ENCODE measurements at places on chromosomes 1 and 21.

DNA sequence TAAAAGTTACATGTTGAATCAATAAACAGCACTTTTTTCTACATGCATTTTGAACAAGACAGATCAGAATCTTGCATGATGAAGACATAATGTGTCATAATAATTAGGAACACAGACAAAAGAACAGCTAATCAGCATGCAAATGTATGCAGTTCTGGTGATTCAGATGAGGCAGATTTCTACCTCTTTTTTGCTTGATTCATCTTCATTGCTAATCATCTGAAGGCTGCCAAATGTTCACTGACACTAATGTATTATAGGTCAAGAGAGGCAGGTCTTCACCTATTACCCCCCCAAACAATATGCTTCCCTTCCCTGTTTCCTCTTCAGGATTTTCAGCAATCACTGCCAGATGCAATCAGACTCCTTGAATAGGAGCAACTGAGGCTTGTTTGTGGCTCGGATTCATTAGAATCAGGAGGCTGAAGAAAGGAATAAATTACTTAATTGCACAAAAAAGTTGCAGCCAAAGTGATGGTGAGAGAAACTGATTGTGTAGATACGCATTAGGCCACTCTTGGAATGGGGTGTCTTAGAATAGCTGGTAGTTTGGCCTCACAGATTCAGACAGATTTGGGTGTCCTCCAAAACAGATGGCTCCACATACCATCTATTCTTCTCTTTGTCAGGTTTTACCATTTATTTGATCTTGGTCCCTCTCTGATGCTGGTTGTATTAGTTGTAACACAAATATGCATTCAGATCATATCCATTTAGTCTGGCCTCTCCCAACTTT lies 275.4 kb downstream of the RPS6KC1 start:
- no peak for DNase-seq

DNA sequence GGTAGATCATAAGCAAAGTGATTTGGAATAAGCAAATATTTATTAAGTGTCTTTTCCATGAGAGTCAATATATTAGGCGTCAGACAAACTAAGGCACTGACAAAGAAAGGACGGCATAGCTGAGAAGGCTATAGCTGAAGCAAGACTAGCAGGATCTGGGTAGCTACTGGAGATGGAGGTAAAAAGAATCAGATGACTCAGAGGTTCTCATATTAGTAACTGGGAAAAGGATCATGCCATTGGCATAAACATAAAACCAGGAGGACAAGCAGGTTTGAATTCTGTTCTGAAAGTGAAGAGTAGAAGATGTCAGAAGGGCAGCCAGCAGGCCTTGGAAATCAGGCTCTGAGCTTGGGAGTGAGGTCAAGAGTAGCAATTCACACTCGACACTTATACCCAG lies 531.9 kb downstream of the PTPRC start:
- no peak for DNase-seq

DNA sequence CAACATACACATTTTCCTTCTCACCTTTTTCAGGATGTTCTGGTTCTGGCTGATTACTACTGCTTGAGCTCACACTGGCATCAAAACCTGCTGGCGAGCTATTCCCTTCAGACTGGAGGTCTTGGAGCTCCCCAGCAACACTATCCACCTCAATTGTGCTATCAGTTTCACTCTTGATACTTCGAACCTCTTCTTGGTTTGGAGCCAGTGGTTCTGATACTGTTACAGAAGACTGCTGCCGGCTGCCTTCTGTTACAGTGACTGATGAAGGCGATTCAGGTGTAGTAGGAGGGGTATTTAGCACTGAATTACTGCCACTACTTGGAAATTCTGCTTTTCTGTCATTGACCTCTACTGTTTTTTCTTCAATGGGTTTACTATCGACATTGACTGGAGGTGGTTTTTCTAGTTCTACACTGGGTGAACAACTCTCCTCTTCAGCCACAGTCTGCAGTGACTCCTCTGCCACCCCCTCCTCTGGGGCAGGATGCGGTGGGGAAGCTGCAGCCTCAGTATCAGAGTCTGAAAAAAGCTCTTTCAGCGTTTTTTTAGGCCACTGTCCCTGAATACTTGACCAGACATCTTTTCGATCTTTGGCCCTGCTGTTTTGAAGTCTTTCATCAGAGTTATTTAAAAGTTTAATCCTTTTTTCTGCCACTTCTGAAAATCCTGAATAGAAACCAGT lies 20.7 kb upstream of the RBM34 start:
- no peak for DNase-seq

GRCh38 chr1:207319199-207319598 lies 2.3 kb upstream of the CD55 start:
- DNase-seq = no peak

DNA sequence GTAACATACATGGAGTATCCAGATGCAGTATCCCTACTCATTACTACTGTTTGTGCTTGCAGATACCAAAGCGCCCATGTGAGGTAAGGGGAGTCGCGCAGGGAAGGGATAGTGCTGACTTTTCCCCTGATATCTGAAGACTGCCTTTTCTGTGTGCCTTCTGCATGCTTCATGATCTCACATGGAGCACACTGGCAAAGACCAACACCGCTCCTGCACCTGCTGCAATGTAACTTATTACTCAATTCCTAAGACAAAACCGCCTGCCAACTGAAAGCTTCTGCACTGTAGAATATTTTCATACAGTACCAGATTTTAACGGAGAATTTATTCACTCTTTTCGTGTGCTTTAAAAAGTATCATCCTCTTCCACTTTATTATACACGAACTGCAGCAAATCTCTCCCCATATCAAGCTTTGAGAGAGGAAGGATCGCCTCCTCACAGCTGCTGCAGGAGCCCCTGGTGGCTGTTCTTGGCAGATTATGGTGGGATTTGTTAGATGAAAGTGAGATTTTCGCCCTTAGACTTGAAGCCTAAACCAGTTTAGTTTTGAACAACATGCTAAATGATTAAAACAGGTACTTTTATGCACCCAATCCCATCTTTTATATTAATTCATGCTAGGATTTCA lies 99.1 kb downstream of the PTPN14 start:
- no peak for DNase-seq

- no peak for DNase-seq
These were observed 514 bp downstream of the TPRG1L start for GRCh38 chr1:3625151-3625907.

DNA sequence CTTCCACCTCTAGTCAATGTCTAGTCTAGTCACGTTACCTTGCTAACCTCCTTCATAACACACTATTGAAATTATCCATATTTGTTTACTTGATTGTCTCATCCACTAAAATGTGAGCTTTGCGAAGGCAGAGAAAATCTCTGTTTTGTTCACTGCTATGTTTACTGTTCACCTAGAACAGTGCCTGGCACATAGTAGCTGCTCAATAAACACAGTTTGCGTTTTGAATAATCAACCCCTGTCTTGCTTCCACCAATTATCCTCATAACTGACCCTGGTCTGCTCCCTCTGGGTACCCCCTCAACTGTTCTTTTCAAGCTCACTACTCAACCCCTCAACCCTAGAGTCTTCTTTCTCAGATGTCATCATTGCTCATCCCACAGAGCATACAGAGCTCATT lies 36.5 kb upstream of the NGF start:
- no peak for DNase-seq

- DNase-seq = no peak
These were observed 7.4 kb upstream of the PPP1R15B start for GRCh38 chr1:204419064-204419403.

GRCh38 chr1:23352096-23352695 lies 8.1 kb upstream of the HNRNPR start:
- DNase-seq = no peak

DNA sequence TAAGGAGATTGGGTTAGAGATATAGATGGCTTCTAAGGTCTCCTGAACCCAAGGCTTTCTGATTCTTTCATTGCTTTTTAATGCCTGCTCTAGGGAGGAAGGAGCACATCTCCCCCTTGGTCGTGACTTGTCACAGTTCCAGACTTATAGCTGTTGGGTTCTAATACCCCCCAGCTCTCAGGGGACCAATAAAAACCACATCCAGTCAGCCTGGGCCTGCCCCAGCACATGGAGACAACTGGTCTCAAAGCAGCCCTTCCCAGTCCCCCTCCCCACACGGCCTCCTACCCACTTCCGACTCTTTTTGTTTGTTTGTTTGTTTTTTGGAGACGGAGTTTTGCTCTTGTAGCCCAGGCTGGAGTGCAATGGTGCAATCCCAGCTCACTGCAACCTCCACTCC lies 23.3 kb downstream of the QSOX1 start:
- DNase-seq = no peak

GRCh38 chr1:175673371-175674150 lies 69.8 kb downstream of the TNR start:
- DNase-seq = no peak

DNA sequence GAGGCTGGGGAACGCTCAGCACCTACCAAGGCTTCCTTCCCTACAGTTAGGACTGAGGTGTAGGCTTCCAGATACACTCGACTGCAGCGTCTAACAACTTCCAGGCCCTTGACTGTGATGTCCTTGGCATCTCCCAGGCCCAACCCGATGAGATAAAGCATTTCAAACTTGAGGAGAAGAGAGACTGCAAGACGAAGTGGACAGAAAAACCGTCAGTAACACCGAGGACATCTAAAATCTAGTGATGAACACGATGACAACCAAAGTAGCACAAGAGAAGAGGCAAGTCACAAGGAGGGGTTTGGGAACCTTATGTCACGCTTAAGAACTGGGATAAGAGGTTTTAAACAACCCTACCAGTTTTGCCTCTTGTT lies 314 bp downstream of the DPH5 start:
- no peak for DNase-seq

DNA sequence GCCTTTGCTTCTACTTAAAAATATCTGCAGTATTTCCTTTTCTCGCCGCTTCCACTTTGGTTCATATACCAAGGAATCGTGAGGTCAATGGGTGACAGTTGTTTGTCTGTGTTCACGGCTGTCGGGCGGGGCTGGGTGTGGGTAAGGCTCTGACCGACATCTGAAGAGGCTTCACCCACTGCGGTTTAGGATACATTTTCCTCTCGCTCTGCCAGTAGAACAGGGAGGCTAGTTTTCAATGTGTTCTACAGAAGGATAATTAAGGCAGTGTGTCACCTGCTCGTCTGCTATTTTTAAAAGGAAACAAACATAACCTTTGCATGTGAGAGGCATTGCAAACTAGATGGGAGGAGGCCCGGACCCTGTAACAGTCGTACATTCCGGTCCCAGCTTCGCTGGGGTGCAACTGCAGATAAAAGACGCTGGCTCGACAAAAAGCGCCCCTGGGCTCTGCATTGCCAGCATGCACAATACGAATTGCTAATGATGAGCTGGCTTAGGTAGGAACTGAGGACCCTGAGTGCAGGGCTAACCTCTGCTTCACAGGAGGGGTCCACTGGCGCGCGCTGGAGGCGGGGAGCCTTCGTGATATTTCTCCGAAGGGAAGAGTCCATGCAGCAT lies 8.5 kb upstream of the ERG start:
- DNase-seq = no peak

DNA sequence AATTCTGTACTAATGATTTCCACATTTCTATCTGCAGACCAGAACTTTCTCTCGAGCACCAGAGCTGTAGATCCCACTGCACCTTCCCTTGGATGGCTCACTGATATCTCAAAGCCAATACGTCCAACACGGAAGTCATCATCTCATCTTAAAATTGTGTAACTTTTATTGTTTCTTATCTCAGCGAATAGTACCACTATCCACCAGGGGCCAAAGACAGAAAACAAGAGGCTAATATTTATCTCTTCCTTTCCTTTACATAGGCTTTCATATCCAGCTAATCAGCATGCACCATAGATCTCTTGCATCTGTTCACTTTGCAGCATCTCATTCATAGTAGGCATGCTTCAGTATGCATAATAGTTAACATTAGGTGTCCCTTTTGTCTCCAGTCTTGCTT lies 303.6 kb downstream of the PTPRC start:
- DNase-seq = no peak

- DNase-seq = no peak
These were observed 122.6 kb downstream of the NTNG1 start for GRCh38 chr1:107263291-107263915.

GRCh38 chr1:147486876-147487656 lies 54.2 kb upstream of the BCL9 start:
- no peak for DNase-seq

DNA sequence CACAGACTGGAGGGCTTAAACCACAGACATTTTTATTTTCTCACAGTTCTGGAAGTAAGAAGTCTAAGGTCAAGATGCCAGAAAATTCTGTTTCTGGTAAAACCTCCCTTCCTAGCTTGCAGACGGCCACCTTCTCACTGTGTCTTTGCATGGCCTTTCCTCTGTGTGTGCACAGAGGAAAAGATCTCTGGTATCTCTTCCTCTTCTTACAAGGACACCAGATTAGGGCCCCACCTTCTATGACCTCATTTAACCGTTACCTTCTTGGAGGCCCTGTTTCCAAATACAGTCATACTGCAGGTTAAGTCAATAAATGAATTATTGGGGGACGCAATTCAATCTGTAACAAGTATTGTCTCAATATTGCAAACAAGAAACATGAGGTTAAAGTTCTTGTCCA lies 63.0 kb upstream of the PRDX6 start:
- no peak for DNase-seq

DNA sequence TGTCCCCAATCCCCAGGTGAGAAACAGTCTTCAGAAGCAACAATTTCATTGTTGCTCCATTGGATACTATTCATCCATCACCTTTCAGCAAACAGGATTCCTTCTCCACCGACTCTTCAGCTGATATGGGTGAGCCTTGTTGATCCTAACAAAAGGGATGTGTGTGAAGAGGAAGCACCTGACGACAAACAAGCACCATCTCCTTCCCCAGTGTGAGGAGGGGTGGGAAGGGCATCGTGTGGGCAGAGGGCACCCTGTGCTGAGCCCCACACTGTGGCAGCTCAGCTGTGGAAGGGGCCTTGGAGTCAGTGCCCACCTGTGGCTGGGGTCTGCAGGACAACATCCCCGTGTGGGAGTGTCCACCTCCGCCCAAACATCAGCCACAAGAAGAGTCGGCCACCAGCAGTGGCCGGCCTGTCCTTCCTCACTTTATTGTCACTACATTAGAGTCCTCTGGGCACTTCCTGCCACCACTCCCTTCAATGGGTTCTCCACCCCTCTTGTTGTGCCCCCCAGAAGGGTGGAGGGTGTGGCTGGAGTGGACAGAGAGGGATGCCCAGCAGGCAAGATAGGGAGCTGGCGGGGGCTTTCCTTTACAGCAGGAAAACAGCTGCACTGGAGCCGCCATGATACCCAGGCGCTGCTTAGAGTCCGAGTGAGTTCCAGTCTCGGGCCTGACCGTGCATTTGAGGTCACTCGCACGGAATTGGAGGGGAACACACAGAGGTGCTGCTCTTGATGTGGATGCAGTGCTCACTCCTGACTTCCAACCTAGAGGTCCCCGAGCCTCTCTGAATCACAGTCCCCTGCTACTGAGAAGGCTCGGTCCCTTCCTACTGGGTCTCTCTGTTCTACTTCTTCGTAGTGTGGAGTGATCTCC lies 40.9 kb downstream of the VPS26C start:
- no peak for DNase-seq

- no peak for DNase-seq
These were observed 7.0 kb downstream of the SIM2 start for GRCh38 chr21:36705679-36706481.

Measured in thoracic aorta (tissue), 2 donors.